ENCODE measurements at places on chromosomes 6 and 20.

DNA sequence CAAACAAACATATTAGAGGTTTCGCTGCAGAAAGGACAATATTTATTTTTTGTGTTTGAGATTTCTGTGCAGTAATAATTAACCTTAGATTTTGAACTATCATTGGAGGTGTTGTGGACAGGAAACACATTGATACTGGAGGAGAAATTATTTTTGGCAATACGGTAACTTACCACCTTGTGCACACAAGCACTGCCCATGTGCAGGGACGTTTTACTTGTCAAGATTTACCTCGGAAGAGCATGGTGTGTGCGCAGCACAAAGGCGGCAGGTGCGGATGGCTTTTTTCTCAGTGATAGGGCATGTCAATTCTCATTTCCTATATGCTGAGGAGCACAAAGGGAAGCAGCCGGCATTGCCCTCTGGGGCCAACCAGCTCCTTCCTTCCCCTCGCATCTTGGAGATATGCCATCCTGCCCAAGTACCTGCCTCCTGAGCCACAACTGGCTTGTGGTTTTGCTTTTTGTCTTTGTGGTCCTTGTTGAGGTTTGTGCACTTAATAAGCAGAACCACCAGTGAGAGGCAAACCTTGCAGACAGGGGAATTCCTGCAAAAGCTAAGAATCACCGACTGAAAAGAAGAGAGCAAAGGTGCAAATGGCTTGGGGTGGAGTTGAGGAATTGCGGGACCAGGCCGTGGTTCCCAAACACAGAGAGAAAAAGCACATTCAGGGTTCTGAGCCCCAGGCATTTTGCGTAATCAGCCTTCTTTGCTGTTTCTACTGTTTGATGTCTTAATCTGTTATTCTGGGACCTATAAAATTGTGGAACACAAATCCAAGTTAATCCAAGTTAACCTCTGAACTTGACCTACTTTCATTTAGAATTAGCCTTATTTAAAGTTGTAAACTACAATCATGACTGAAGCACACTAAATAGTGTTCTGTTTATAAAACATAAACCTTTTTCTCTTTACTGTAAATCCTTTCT, 21.9 kb downstream of the SAMD5 start:
- peak; percentile 9 for DNase-seq

GRCh38 chr6:150557043-150557599, 42.6 kb upstream of the PLEKHG1 start:
- no peak for DNase-seq

GRCh38 chr20:46946181-46946624, 51.6 kb downstream of the EYA2 start:
- DNase-seq, result no peak

- no peak for DNase-seq
Observed at GRCh38 chr20:43752051-43752360, 25.2 kb upstream of the GTSF1L start.

- DNase-seq, result peak; percentile 29
Observed at GRCh38 chr6:157800420-157801237, 22.4 kb upstream of the SNX9 start.

- no peak for DNase-seq
Observed at GRCh38 chr20:25148181-25148981, 47.1 kb upstream of the ENTPD6 start.

GRCh38 chr6:168192195-168192900, 113.3 kb upstream of the FRMD1 start:
- no peak for DNase-seq

GRCh38 chr6:48135323-48136084, 24.5 kb upstream of the PTCHD4 start:
- no peak for DNase-seq

GRCh38 chr6:115947966-115948541, 112.6 kb downstream of the FRK start:
- DNase-seq, result no peak

DNA sequence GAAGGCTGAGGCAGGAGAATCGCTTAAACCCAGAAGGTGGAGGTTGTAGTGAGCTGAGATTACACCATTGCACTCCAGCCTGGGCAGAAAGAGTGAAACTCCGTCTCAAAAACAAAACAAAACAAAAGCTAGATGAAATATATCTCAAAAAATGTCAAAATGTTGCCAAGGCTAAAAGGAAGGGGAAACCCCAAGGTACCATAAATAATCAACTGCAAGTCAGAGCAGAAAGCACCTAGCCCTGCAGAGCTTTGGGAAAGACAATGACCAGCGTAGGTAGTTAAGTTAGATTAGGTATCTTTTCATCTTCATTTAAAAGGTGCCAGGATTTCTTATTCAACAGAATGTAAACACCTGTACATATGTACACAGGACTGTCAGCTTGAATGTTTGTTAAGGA, 33.0 kb downstream of the AKIRIN2 start:
- no peak for DNase-seq

DNA sequence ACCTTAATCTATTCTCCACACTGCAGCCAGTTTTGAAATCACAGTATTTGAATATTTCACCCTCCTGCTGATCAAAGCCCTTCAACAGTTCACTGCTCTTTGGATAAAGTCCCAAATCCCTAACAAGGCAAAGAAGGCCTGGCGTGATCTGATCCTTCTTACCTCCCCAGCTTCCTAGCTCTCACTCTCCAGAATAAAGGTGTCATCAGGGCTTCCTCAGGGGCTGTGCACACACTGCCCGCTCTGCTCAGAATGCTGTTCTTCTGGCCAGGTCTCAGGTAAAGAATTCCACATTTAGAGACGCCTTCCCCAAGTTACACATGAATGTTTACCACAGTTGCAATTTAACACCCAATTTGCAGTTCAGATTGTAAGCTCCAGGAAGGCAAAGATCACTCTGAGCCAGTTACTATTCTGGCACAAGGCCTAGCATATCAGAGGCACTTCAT, 58.9 kb upstream of the MCM9 start:
- DNase-seq, result no peak

GRCh38 chr6:43973357-43973756, 153.9 kb downstream of the MRPL14 start:
- no peak for DNase-seq

GRCh38 chr6:26275663-26276062, 89.3 kb upstream of the BTN3A2 start:
- DNase-seq, result no peak

- DNase-seq, result no peak
Observed at GRCh38 chr20:32440069-32440757, 82.1 kb downstream of the ASXL1 start.

GRCh38 chr6:130928158-130928912, 101.1 kb downstream of the SMLR1 start:
- DNase-seq, result no peak

- no peak for DNase-seq
Observed at GRCh38 chr6:21189759-21190158, 403.8 kb upstream of the SOX4 start.

DNA sequence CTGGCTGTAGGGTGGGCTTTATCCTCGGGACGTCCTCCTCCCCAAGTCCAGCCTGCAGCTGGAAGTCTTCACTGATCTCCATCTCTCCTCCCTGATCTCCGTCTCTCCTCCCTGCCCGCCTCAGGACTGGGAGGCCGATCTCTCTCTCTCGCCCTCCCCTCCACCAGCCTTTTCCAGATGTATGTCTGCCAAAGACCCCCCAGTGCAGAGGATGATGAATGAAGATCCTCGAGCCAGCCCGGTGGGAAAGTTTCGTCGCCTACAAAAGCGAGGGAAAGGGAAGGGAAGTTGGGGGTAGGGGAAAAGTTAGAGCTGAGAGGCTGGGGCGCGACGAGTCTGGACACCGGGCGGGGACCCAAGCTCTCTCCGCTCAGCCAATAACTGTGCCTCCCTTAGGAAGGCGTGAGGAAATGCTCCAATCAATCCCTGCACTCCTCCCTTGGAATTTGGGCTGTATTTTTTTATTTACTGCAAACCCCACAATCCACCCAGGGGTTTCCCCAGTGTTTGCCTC, 595 bp upstream of the SRF start:
- DNase-seq, result no peak

DNA sequence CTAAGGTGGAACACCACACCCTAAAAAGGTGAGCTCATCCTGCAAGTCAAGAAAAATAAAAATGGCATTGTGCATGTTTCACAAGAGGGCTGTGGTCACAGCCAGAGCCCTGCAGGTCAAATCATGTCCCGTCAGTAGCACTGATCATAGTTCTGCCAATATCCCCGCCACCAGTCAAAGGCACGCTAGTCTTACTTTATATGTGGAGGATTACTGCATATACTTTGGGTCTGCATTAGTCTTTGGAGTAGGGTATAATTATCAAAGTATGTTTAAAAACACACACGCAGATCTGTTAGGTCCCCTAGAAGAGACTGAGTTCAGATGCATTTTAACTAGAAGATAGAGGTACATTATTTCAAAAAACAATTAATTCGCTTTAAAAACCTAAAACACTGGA, 1.8 kb downstream of the PERP start:
- DNase-seq, result no peak

DNA sequence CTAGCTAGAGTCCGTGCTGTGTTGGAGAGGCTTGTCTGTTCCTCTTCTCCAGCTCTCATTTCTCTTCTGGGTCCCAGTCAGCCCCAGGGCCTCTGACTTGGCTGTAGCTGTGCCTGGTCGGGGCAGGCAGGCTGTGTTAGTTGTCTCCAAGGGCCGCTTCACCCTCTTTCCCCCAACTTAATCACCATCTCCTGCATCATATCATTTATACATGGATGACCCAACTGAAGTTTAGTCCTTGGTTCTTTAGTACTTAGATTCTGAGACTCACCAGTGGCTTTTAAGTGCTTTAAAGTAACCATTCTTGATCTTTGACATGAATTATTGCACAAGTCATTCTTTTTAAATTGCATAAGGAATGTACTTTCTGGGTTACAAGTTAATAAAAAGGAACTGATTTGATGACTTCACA, 127.3 kb downstream of the RTN4IP1 start:
- DNase-seq, result no peak

GRCh38 chr6:43205849-43206248, 23.4 kb downstream of the DNPH1 start:
- DNase-seq, result no peak

DNA sequence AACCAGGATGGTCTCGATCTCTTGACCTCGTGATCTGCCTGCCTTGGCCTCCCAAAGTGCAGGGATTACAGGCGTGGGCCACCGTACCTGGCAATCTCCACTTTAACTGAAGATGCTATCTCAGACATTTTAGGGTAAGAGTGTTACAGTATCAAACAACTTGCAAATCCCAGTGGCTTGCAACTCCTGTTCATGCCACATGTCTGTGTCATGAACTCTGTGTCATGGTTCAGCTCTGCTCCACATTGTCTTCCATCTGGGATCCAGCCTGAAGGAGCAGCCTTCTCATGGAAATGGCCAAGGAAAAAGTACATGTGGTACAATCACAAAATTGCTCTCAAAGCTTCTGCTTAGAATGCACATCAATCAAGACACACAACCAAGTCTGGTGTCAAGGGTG, 114.9 kb downstream of the MAP3K5 start:
- no peak for DNase-seq

DNA sequence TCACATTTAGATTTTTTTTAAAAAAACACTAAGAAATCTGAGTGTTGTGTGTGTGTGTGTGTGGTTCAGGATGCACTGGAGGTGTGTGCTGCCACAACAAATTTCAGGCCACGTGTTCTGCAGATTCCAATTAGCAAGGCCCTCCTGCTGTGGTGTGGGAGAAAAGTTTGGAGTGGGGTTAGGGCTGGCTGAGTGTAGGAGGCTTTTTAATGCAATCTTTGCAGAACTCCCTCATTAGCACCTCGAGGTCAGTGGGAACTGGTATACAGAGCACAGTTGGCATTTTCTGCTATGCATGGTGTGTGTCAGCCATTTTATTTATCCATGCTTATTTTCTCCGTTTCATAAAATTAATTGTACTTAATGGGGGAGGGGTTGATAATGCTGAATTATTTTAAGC, 187.6 kb downstream of the SOX4 start:
- DNase-seq, result no peak

DNA sequence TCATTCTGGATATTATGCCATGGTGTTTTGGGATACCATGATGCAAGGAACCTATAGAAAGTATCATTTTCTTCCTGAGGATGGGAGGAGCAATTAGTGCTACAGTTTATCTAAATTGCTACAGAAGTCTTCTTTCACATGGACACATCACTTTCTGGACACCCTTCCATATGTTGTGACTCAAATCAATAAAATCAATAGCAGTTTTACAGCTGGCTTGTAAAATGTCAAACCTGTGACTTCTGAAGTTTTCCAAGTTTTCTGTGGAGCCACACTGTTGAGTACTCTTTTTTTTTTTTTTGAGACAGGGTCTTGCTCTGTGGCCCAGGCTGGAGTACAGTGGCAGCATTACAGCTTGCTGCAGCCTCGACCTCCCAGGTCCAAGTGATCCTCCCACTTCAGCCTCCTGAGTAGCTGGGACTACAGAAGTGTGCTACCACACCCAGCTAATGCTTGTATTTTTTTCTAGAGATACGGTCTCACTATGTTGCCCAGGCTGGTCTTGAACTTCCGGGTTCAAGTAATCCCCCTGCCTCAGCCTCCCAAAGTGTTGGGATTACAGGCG, 24.1 kb upstream of the CD2AP start:
- no peak for DNase-seq

DNA sequence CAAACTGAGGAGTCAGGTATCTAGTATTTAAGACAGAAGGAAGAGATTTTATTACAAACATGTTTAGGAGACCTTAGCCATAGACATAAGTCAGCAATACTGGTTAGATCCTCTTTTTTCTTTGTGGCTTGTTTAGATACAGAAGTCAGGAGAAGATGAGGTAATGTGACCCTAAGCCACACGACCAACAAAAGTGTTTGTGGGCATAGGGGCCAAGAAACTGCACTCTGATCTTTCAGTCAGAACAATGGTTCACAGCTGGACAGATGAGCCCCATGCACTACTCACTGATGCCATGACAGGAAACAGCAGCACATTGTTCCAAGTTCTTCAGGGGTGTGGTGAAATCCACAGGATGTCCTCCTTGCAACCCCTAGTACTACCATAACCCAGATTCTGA, 238.5 kb upstream of the RAB32 start:
- no peak for DNase-seq

GRCh38 chr20:24522452-24523330, 53.3 kb downstream of the SYNDIG1 start:
- DNase-seq, result no peak

GRCh38 chr6:153032255-153032882, 29.9 kb upstream of the MTRF1L start:
- peak; percentile 6 for DNase-seq
